Activated CD4-positive, alpha-beta T cell treated with anti-CD3 and anti-CD28 coated beads, Interleukin-2, amount 10 ng/mL, durations not matched to agents 24 days and 14 days (primary cell): ENCODE measurements at places on chromosomes 7 and 10. TPM values are rescaled to one million over a fixed set of nuclear protein-coding genes. Genes with fewer than 3 reads are reported as not detected.

DNA sequence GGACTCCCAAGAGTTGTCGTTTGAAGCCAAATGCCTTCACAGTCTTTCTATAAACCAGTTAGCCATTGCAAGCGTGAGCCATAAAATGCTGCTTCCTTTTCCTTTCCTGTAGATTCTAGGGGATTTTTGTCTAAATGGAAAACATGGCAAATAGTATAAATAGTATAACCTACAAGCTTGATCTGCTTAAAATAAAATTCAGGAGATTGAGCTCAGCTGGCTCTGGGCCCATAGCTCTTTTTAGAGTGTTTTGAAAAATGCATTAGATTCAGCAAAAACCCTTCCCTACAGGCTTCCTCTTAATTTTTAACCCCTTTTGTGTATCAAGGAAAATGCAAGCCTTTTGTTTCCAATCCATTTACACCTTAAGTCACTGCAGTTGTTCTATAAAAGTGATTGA lies 190.1 kb upstream of the GDF10 start:
- no peak for DNase-seq

OR2F1 gene
- not detected in 2 replicates for total RNA-seq

DNA sequence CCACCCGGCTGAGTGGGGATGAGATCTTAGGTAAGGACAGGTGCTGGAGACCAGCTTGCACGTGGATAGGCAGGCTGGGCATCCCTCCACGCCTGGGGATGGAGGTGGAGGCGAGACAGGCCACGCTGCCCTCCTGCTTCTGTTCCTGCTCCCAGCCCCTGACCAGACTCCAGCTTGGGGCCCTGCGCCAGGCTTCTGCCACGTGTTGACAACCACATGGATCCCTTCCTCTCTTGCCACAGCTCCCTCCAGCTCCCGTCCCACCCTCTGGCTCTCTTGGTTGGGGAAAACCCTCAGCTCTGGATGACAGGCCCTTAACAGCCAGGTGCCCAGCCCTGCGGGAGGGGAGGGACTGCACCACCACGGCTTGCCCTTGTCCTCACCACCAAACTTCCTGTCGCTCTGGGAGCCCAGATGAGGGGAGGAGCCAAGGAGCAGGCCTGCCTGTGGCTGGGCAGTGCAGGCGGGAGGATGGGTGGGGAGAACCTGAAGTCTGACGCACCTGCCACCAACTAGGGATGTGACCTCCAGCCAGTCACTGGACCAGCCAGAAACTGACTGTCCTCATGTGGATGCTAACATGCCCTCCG lies 36.0 kb downstream of the KCNH2 start:
- peak; percentile 75 for DNase-seq

GRCh38 chr10:92756201-92757065 lies 66.7 kb downstream of the HHEX start:
- DNase-seq: no peak

RPEL1 gene
- total RNA-seq: not detected in 2 replicates

DNA sequence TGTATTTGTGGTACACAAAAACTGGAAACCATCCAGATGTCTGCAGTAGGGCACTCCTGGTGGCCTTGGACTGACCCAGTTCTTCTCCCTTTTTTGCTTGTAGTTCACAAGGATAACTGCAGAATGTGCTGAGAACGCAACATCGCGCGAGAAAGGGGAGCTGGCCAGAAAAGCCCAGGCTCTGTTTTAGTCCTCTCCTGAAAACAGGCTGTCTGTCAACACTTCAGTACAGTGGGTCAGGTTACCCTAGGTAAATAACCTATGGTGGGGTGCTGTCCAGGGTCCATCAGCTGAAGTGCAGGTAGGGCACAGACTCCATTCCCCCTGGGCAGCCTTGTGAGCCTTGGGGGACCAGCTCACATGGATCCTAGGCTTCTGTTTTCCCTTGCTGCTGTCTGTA lies 495.8 kb downstream of the MDFIC start:
- DNase-seq: no peak

PRKCQ gene
- 36.0 TPM in 2 replicates for total RNA-seq

SLC26A3 gene
- total RNA-seq: not detected in 2 replicates

DNA sequence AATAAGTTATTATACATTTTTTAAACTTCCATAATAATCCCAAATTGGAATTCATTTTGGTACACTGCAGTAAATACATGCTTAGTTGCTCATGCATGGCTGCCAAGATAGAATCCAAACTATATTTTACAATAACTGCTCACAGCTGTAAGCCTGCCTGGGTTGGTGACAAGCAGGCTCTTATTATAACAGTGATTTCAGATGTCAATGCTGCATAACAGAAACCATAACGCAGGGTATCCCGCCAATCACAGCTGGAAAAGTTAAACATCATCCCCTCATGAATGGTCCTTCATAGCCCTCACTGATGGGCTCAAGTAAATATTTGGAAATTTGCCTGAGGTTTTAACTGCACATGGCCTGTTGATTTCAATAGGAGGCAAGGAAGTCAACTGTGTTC lies 149.8 kb downstream of the AMPH start:
- DNase-seq: no peak

GRCh38 chr7:30800785-30801252 lies 29.6 kb downstream of the MINDY4 start:
- DNase-seq: peak; percentile 82

IGFBP3 gene
- total RNA-seq: 0.72 and 1.5 TPM in 2 replicates

NXPH1 gene
- total RNA-seq: not detected in 2 replicates

DNA sequence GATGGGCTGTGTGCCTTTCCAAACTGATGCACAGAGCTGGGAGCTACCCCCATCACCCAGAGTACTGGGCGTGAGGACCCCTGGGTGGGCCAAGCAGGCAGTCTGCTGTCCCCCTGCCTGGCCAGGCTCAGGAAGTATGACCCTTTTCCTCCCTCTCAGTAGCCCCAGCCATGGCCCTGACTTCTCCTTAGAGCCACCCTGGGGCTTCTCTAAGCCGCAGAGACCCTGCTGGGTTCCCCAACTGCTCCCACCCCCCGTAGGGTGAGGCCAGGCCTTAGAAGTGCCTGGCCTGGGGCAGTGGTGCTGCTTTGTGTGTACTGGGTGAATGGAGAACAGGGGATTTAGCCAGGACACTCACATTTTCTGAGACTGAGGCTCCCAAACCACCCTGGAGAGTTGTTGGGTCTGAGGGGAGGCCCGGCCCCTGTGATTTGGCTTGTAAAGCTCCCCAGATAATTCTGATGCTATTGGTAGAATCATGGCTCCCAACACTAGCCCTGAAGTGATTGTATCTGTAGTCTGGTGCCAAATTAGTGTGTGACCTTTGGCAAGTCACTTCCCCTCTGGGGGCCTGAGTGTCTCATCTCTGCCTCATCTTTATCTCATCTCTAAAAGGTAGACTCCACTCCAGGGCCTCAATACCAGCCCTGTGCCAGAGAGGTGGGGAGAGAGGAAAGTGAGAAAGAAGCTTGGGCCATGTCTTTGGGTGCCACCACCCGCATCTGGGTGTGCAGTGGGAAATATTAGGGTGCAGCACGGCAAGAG lies 99.7 kb upstream of the PPIF start:
- DNase-seq: peak; percentile 64

- no peak for DNase-seq
Observed at GRCh38 chr10:79385804-79386531, 38.7 kb downstream of the PPIF start.

FKBP6 gene
- not detected in 2 replicates for total RNA-seq

DNA sequence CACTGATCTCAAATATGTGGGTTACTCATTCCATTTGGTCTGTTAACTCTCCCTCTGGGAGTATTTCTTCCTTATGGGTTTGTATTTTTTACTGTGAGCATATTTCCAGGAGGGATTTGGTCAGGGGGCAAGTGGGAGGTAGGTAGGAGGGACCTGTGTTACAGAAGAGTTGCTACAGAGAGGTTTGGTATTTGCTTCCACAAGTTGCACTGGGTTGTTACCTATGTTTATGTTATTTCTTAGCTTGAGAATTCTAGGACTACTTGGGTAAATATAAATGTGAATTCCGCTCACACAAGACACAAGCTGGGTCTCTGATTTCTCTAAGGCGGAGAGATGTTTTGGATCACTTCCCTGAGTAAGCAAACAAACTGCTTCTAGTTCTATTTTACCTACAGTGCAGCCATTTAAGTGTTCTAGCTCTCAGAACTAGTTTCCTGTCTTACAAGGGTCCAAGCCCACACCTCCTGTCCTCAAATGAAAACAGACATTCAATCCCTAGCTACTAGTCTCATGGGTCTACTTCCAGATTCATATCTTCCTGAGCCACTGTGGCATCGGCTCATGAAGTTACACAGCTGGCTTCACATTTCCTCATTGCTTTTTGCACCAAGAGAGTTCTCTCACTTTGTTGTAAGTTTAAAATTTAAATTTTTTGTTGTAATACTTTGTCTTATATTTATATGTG lies 75.4 kb upstream of the PPP1R3C start:
- no peak for DNase-seq

DNA sequence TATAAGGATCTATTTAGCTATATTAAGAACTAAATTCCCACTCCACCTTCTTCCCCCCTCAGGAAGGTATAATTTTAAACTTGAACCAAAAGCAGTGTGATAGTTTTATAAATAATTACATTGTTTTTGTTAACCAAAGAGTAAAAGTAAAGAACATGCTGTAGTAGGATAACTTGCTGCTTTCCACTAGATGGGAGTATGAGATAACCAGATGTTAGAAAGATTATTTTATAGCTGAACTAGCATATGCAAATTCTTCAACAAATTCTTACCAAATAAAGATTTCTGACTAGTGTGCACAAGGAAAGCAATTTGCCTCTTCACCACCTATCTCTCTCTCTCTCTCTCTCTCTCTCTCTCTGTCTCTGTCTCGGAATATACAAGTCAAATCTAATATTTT lies 31.8 kb downstream of the TES start:
- no peak for DNase-seq

- DNase-seq: no peak
Observed at GRCh38 chr7:10521306-10521705, 452.4 kb upstream of the PHF14 start.

DNA sequence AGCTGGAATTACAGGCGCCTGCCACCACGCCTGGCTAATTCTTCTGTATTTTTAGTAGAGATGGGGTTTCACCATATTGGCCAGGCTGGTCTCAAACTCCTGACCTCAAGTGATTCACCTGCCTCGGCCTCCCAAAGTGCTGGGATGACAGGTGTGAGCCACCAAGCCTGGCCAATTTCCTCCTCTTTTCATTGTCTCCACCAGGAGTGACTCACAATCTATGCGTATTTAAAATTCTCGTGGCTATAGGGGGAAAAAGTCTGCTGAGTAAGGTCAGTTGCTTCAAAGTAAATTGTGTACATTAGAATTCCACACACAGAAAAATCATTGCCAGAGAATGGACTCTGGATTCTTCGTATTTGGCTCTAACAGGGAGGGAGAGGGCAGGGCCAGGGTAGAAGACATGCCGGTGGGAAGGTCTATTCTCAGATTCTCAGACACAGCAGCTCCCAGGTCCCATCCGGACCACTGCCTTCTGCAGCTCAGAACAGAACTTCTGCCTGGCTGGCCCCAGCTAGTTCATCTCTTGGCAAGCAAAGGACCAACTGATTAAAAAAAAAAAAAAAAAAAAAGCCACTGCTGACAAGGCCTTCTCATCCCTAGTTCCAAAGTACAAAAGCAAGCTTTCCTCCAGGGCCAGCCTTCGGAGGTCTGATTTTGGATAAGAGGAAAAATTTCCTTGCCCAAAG lies 22.2 kb downstream of the PSPH start:
- DNase-seq: no peak

DNA sequence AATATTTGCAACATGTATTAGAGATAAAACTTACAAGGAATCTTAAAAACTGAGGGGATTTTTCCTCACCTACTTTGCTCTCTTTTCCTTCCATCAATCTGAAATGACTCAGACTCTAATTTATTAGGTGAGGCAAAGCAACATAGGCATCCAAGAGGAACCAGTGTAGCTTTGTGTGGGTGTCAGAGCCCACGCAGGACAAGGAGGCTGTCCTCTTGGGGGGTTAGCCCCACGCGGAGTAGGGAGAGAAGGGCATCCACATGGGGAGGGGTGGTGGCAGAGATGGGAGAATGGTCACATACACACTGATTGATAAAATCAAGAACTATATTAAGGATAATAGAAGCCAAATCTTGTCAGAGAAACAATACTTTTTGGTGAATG lies 33.8 kb upstream of the ARMS2 start:
- DNase-seq: no peak

DNA sequence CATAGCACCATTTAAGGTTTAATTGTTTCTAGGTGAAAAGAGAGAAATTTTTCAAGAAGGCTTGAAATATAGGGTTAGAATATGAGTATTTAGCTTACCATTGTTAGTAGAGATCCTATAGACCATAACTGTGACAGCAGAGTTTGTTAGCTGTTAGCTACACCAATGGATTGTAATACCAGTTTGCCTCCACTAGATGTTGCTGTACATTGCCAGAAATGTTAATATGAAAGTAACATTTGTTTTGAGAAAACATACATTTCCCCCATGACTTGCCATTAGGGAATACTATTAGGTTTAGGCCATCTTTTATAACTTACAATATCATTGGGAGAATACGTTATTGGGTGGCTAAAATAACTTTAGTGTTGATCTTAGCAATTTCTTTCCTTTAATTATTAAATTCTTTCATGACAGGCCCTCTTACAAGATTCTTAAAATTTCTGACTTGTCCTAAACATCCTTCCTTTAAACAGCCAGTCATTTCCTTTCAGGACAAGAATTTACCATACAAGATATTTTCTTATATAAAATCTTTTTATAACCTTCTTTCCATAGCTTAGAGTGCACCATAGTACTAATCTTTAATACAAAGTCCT lies 39.5 kb downstream of the ZNF117 start:
- peak; percentile 68 for DNase-seq

GRCh38 chr7:28276298-28276697 lies 95.7 kb upstream of the JAZF1 start:
- no peak for DNase-seq

GRCh38 chr7:2151237-2151636 lies 81.5 kb downstream of the MAD1L1 start:
- no peak for DNase-seq
